Stimulated activated CD4-positive, alpha-beta T cell treated with anti-CD3 and anti-CD28 coated beads, Interleukin-2, amount 100 ng/mL, for 24 hours (primary cell): ENCODE measurements at places on chromosomes 7 and 10.

DNA sequence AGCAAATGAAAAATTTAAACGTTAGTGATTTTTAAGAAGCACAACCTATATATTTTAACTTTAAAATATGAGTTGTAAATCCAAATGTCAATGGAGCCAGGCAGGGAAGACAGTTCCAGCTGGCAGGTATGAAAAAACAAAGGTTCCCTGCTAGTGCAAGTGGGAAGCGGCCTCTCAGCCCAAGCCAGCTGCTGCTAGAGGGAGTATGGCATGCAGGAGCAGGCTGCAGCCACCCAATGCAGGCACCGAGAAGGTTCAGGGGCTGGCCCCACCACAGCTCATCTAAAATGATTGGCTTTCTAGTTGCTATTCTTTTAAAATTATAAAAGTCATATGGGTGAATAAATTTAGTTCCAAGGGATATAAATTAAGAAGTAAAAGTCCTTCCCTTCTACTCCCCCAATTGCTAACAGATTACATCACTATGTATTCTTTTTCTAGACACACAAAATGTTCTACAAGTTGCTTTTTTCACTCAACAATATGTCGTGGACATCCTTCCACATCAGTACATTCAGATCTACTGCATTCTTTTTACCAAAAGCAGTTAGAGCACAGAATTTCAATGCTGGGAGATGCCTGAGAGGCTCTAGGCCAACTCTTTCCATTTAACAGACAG is 69.3 kb downstream of the SGMS1 start:
- DNase-seq, result no peak

DNA sequence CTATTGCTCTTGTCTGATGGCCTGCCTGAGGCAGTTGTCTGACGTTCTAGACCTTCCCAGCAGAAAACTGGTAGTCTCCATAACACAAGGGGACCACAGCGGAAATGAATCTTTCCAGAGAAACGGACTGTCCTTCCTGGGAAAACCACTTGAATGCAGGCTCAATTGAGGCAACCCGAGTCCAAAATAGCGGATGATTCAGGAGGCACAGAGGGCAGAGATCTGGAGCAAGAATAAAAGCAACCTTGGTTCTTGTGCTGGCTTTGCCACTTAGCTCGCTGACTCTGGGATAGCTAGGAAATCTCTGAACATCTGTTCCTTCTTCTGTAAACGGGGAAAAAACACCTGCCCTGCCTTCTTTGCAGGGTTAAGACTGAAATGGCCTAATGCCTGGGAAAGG is 178.8 kb downstream of the NEURL1 start:
- no peak for DNase-seq

GRCh38 chr10:73407495-73407894 is 6.4 kb downstream of the ANXA7 start:
- DNase-seq, result no peak

DNA sequence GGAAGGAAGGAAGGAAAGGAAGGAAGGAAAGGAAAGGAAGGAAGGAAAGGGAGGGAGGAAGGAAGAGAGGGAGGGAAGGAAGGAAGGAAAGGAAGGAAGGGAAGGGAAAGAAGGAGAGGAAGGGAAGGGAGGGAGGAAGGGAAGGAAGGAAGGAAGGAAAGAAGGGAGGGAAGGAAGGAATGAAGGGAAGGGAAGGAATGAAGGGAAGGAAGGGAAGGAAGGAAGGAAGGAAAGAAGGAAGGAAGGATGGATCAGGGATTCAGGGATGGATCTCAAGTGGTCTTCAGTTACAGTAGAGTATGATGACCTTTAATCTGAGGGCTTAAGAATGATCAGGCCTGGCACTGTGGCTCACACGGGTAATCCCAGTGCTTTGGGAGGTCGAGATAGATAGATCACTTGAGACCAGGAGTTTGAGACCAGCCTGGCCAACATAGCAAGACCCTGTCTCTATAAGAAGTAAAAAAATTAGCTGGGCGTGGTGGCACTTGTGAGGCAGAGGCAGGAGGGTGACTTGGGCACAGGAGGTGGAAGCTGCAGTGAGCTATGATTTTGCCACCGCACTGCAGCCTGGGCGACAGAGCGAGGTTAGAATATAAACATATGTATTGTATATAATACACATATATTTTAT is 760 bp upstream of the FOXK1 start:
- DNase-seq, result peak; percentile 34

DNA sequence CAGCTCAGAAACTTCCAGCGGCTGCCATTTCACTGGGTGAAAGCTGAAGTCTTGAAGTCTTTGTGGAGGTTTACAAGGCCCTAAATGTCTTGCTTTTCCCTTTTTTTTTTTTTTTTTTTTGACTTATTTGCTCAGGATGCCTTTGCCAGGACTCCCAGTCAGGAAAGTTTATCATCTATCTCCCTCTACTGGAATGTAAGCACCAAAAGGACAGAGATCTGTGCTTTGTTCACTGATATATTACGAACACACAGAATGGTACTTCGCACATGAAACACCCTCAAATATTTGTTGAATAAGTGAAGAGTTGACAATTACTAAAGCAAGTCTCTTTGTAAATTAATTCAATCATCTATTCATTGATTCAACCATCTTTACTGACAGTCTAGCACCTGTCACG is 23.2 kb downstream of the ABCB4 start:
- no peak for DNase-seq

DNA sequence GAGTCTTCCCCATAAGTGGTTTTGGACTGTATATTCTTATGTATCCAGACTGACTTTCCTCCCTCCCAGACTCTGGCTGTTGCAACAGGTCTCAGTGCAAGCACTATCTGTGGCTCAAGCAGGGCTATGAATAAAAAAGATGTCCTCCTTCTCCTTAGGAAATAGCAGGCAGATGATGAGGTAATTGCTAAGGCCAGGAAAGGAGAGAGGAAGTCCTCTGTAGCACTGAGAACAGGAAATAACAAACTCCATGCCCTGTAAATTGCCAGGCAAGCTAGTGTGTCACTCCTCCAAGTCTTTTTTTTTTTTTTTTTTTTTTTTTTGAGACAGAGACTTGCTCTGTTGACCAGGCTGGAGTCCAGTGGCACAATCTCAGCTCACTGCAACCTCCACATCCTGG is 900.1 kb downstream of the TYW1 start:
- DNase-seq, result no peak

DNA sequence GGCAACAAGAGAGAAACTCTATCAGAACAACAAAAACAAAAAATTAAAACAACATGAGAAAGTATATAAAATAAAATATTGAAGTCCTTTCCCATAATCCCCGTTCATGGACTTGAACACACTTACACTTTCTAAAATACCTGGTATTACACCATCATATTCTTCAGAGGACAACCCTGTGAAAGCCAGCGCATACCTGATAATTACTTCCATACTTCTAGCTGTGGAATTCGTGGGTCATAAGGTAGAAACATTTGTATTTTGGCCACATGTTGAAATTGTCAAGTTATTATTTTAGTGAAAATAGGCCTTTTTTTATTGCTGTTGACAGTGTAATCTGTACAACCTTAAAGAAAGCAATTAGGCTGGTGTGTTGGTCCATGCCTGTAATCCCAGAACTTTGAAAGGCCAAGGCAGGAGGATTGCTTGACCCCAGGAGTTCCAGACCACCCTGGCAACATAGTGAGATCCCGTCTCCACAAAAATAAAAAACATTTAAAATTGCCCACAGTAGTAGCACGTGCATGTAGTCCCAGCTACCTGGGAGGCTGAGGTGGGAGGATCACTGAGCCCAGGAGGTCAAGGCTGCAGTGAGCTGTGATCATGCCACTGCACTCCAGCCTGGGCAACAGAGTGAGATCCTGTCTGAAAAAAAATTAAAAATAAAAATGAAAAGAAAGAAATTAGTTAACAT is 5.1 kb upstream of the PCGF6 start:
- DNase-seq, result no peak

- DNase-seq, result no peak
These were observed 20.7 kb upstream of the SPOCK2 start for GRCh38 chr10:72108830-72109635.

DNA sequence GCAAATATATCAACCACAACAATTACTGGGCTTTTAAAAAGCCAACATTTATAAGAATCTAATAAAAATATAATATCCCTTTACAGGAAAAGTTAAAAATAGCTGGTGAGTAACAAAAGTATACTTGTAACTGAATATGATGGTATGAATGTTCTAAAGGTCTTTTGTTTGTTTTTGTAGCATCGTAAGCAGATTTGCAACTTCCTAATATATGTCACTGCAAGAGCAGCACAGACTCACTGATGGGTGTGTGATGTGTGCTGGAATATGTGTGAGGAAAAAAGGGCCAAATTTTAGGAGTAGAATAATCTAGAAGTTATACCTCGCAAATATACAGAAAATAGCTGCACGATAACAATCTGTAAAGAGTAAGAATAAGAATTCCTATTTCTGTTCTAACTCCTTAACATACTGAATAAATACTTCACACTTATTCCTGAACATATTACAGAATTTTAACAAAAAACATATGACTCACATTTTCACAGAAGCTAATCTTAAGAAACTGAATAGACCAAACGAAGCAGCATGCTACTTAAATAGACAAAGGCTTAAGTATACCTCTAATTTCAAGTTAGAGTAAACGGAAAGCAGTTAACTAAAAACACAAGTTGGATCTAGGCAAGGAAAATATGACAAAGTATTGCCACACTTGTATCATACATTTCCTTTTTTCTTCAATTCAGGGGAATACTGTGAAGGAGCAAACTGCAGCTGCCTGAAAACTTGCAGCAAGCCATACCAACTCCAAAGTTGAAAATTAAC is 9.6 kb downstream of the ETV1 start:
- no peak for DNase-seq

- no peak for DNase-seq
These were observed 71.2 kb upstream of the DIP2C start for GRCh38 chr10:760622-761021.

DNA sequence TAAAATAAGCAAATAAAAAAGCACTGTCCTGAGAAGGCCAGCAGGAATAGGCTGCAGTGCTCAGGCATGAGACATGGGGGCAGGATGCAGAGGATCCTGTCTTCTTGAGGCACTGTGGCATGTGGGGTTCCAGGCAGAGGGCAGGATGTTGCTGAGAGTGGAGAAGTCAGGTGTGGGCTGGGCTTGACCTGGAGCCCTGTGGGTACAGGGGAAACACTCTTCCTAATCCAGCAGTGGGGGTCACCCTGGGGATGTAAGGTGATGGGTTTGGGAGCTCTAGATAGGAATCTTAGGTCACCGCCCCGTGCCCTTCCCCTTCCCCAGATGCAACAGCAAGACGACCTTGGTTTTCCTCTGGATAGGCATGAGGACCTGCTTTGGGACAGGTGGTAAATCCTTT is 13.6 kb downstream of the SUMF2 start:
- no peak for DNase-seq

DNA sequence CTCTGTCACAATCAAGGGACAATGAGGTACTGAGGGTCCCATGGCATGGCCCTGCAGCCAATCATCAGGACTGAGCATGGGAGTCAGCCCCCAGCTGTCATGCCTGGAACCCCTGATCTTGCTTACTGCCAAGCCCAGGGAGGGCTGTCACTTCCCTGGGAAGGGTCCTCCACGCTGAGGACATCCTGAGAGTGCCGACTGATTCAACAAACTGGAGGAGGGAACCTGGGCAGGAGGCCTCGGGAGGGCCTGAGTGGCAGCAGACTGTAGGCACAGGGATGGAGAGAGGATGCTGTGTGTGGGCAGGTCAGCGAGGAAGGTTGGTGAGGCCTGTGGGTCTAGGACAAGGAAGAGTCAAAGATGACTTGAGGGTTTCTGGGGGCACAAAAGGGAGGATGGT is 154.3 kb downstream of the ZNF248 start:
- no peak for DNase-seq

DNA sequence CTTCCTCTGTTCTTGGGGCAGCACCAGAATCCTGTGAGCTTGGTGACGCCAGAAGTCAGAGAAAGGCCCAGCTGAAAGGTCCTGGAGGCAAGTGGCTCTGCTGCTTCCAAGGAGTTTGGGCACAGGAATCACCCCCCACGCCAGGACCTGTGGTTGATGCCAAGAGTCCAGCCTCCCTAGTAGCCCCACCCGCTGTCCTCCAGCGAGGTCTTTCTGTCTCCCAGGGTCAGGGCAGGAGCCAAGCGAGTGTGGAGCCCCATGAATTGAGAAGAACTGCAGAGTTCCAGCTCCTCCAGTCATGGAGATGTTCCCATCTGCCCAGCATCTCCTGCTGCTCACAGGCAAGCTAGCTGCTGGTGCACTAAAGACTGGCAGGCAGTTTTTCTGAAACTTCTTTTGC is 631.7 kb upstream of the MGMT start:
- no peak for DNase-seq

GRCh38 chr10:80466724-80467326 is 12.7 kb downstream of the TSPAN14 start:
- no peak for DNase-seq
